NCI-H2171 (cell line): ENCODE measurements at places on chromosomes 6 and 20.

- no peak for DNase-seq
Observed at GRCh38 chr6:28586324-28586723, 60.6 kb downstream of the GPX5 start.

DNA sequence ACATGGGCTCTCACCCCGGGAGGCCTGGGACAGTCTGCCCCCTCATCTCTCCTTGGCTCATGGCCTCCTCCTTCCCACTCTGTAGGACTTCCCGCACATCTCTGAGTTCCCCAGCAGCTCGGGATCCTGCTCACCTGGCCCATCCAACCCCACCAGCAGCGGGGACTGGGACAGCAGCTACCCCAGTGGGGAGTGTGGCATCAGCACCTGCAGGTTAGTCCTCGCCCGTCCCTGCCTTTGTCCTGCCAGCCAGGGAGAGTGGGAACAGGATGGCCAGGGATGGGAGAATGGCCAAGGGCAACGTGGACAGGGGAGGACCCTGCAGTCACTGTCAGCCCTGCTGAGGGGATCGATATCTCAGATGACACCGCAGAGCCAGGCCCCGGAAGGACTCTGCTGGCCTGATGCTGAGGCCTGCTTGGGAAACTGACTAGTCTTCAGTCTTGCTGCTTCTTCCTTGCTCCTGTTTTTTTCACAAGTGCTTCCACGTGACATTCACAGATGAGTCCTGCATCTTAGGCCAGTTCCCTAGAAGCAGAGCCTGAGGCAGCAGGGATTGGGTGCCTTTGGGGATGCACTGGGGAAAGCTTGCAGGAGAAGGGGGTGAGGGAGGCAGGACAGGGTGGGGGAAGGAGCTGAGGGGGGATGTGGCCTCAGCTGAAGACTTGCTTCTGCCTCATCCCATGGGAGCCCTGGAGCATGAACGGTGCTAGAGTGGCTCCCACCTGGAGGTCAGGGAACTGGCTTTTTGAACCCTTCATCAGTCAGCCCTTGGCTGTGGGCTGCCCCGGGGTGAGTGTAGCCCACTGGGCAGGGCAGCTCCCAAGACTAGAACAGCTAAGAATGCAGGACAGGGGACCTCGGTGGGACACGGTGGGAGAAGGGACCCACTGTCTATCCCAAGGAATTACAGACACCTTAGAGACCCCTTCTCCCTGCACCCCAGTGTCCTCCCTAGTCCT lies 120.1 kb downstream of the JPH2 start:
- no peak for DNase-seq

- DNase-seq, result no peak
Observed at GRCh38 chr6:146289816-146290588, 253.6 kb upstream of the RAB32 start.

DNA sequence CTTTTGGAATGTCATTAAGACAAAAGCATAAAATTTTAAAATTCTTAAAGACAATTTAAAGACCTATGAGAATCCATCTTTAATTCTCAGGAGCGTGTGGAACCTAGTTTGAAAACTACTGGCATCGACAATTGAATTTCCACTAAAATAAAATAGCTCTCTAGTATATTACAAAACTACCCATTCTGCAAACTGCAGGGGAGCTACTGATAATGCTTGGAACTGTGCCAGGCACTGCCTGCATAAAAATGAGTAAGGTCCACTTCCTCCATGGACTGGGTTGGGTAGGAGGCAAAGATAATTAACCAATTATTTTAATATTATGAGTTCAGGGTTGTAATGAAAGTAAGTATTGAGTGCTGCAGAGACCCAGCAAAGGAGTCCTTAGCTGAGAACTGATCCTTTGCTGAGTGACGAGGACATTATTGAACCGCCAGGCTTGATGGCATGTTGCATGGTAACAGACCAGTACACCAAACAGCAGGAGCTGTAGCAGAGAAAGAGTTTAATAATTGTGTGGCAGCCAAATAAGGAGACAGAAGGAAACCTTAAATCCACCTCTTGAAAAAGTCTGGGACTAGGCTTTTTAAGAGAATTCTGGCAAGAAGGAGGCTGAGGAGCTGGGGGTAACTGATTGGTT lies 261.3 kb downstream of the ESR1 start:
- DNase-seq, result no peak

DNA sequence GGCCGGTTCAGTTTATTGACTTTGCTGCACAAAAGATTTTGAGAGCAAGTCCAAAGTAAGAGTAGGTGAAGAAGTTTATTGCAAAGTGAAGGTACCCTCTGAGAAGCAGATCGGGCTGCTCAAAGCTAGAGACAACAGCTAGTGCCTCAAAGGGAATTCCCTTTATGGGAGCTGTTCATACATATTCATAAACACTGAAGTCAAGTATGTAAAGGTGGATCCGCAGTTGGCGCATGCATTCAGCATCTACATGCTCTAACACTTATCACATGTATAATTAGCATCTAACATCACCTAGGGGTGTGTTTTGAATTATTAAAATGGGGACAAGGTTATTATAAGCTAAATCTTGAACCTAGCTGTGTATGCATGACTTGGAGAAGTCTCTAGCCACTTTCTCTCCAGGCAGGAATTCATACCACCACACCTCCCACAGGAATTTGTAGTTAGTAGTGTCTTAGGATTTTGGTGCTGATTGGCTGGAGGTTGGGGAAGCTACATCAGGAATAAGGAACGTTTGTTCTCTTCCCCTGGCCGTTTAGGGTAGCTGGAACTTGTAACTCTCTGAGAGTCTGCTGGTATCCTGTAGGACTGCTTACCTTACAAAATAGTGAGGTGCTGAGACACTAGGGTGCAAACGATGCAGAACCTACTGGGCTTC lies 1633.9 kb downstream of the GRIK2 start:
- DNase-seq, result no peak

- peak; percentile 9 for DNase-seq
Observed at GRCh38 chr6:137089305-137089704, 44.5 kb upstream of the IL20RA start.

DNA sequence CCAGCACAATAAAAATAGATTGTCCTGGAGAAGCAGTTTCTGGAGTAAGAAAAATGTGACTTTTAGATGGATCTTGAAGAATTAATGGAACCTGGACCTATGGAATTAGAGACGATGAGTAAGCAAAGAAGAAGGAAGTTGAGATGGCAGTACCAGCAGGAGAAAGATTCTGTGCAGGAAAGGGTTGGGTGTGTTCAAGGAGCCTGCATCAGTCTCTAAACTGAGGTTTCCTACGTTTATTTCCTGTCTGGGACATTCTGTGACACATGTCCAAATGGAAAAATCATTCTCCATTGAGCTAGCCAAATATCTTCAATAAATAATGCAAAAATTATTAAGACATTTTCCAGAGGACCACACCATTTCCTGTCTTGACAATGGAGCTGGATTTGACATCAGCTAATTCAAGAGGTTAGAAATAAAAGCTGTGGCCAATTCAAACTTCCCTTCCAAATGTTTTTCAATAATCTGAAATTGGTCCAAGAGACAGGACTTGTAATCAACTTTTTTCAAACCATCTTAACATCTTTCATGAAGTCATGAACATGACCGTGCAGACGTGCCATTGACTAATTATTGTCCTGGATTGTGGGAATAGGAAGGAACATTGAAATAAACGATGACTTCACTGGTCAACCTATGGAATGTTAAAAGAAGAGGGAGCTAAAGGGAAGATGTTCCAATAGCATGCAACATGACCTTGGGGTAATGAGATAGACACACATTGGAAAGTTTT lies 198.3 kb downstream of the ZNF217 start:
- DNase-seq, result no peak
